ENCODE measurements at places on chromosomes 5 and 9. TPM values are rescaled to one million over a fixed set of nuclear protein-coding genes. Genes with fewer than 3 reads are reported as not detected.

IL33 gene
- 65.7 TPM for total RNA-seq

SAPCD2 gene
- 3.7 TPM for total RNA-seq

ARAP3 gene
- 4.8 TPM for total RNA-seq

PRKAA1 gene
- 95.1 TPM for total RNA-seq

SLC30A5 gene
- 109 TPM for total RNA-seq

NUTM2F gene
- not detected for total RNA-seq

HTR4 gene
- total RNA-seq, result 0.07 TPM

UGT3A2 gene
- total RNA-seq, result not detected

SH3GL2 gene
- total RNA-seq, result 0.07 TPM

SLC12A2 gene
- 45.2 TPM for total RNA-seq

PROB1 gene
- total RNA-seq, result 1.3 TPM

KIF12 gene
- not detected for total RNA-seq

FIBCD1 gene
- total RNA-seq, result 10.7 TPM

VCAN gene
- total RNA-seq, result 2,405 TPM

DOCK2 gene
- 1.5 TPM for total RNA-seq

LURAP1L gene
- 25.4 TPM for total RNA-seq

ORM2 gene
- total RNA-seq, result not detected

PDLIM4 gene
- total RNA-seq, result 30.6 TPM

APBA1 gene
- 14.5 TPM for total RNA-seq

PRLR gene
- total RNA-seq, result 0.07 TPM

LCN2 gene
- not detected for total RNA-seq

PCDH1 gene
- total RNA-seq, result 6.3 TPM

BAAT gene
- 0.07 TPM for total RNA-seq

OR4F3 gene
- total RNA-seq, result 0.20 TPM

PCDHA1 gene
- not detected for total RNA-seq

SEMA5A gene
- 86.2 TPM for total RNA-seq

MCIDAS gene
- not detected for total RNA-seq

TSSK1B gene
- 0.46 TPM for total RNA-seq

FAM169A gene
- total RNA-seq, result 0.13 TPM

MYOZ3 gene
- 2.3 TPM for total RNA-seq

TAF11L6 gene
- not detected for total RNA-seq

MSMP gene
- 0.43 TPM for total RNA-seq

LECT2 gene
- total RNA-seq, result not detected

ANXA2R gene
- 1.8 TPM for total RNA-seq

PTGR1 gene
- total RNA-seq, result 67.4 TPM

TAS2R1 gene
- not detected for total RNA-seq

CD14 gene
- 4.8 TPM for total RNA-seq

NCBP1 gene
- total RNA-seq, result 34.8 TPM

CDH18 gene
- total RNA-seq, result 5.3 TPM

GRM6 gene
- not detected for total RNA-seq

HRCT1 gene
- 0.59 TPM for total RNA-seq

SLC4A9 gene
- total RNA-seq, result 0.07 TPM

SPATA6L gene
- 0.39 TPM for total RNA-seq

GOLPH3 gene
- 81.4 TPM for total RNA-seq

CFAP90 gene
- not detected for total RNA-seq

MYMK gene
- not detected for total RNA-seq

MAP1B gene
- 199 TPM for total RNA-seq

LRRC14B gene
- total RNA-seq, result not detected

SPINK7 gene
- total RNA-seq, result not detected

SLC6A19 gene
- total RNA-seq, result not detected

SPDL1 gene
- 11.6 TPM for total RNA-seq

SYNPO gene
- total RNA-seq, result 62.4 TPM
